ENCODE measurements at places on chromosomes 6 and 20.

GRCh38 chr6:149330133-149330532 is 12.6 kb downstream of the TAB2 start:
- no peak for DNase-seq

- DNase-seq = no peak
These were observed 113.1 kb downstream of the JAG1 start for GRCh38 chr20:10560686-10561085.

GRCh38 chr6:36319436-36319762 is 17.3 kb downstream of the BNIP5 start:
- no peak for DNase-seq

GRCh38 chr6:18078866-18079265 is 43.6 kb downstream of the NHLRC1 start:
- no peak for DNase-seq

DNA sequence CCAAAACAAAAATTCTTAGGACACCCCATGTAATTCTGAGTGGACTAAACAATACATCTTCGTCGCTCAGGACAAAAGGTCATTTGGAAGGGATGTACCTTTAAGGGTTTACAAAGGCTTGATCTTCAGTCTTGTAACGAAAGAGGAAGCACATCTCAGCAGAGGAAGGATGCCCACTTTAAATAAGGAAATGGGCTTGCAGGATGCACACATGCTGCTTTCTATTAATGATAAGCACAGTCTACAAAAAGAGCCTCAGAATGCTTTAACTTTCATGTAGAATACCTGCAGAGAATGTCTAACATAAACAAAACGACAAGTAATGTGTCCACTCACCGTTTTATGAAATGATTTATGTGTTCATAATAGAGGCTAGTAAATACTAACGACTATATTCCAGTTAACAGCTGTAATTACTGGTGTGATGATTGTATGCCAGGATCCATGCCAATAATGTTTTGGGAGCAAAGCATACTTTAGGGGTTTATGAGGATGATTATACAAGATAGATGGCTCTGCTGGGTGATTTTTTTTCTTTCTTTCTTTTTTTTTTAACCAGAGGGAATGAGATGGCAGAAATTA is 216.9 kb downstream of the GMDS start:
- DNase-seq = peak; percentile 23

DNA sequence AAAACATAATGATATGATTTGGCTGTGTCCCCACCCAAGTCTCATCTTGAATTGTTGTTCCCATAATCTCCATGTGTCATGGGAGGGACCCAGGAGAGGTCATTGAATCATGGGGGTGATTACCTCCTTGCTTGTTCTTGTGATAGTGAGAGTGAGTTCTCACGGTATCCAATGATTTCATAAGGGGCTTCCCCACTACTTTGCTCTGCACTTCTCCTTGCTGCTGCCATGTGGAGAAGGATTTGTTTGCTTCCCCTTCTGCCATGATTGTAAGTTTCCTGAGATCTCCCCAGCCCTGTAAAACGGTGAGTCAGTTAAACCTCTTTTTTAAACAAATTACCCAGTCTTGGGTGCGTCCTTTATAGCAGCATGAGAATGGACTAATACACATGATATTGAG is 156.8 kb upstream of the PLCB4 start:
- DNase-seq = no peak

GRCh38 chr20:15236812-15237211 is 899.4 kb upstream of the FLRT3 start:
- peak; percentile 31 for DNase-seq

GRCh38 chr6:38234934-38235682 is 404.6 kb downstream of the BTBD9 start:
- DNase-seq = no peak

DNA sequence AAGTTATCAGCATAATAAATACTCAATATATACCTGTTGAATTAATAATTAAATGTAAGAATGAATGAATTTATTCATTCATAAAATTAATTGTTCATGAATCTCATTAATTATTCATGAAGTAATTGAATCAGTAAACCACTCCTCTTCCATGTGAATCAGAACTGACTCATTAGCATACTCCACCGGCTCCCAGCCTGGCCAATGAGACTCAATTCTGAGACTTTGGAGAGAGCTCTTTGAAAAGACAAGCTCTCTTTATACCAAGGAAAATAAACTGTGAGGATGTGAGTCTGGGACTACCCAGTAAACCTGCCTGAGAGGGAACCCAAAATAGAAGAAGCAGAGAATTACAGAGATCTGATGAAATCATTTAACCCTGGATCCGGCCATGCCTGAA is 8.4 kb upstream of the SLC2A10 start:
- DNase-seq = no peak

GRCh38 chr6:150767571-150768018 is 97.9 kb upstream of the MTHFD1L start:
- peak; percentile 76 for DNase-seq

GRCh38 chr6:111552958-111553357 is 52.7 kb downstream of the TRAF3IP2 start:
- no peak for DNase-seq

DNA sequence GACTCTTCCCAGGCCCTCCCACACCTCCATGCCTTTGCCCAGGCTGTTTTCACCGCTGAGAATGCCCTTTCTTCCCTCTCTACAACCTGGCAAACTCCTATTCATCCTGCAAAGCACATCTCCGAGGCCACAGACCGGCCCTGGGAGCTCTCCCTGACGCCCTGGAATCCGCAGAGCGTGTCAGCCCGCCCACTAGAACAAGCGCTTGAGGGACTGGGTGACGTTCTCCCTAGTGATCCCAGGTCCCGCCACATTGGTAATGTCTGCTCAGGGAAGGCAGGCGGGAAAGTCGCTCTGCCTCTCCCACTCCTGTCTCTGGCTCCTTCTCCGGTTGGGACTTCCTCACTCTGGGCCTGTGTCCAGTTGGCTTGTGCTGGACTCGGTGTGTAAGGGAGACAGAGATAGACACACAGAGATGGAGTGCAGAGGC is 61.6 kb downstream of the SRC start:
- DNase-seq = peak; percentile 74

GRCh38 chr6:157268396-157268795 is 54.9 kb downstream of the TMEM242 start:
- no peak for DNase-seq

GRCh38 chr6:32140420-32141046 is 10.4 kb upstream of the FKBPL start:
- DNase-seq = no peak

GRCh38 chr6:124430740-124431318 is 531.4 kb upstream of the RNF217 start:
- DNase-seq = no peak

DNA sequence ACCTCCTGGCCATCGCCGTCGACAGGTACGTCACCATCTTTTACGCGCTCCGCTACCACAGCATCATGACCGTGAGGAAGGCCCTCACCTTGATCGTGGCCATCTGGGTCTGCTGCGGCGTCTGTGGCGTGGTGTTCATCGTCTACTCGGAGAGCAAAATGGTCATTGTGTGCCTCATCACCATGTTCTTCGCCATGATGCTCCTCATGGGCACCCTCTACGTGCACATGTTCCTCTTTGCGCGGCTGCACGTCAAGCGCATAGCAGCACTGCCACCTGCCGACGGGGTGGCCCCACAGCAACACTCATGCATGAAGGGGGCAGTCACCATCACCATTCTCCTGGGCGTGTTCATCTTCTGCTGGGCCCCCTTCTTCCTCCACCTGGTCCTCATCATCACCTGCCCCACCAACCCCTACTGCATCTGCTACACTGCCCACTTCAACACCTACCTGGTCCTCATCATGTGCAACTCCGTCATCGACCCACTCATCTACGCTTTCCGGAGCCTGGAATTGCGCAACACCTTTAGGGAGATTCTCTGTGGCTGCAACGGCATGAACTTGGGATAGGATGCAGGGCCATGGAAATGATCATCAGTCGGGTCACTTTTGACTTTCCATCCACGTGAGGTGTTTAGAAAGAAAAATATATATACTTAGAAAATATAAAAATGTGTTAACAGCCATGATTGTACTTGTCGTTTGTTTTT is 868 bp downstream of the MC3R start:
- DNase-seq = peak; percentile 31

GRCh38 chr6:137259349-137259748 is 40.2 kb upstream of the IFNGR1 start:
- no peak for DNase-seq

DNA sequence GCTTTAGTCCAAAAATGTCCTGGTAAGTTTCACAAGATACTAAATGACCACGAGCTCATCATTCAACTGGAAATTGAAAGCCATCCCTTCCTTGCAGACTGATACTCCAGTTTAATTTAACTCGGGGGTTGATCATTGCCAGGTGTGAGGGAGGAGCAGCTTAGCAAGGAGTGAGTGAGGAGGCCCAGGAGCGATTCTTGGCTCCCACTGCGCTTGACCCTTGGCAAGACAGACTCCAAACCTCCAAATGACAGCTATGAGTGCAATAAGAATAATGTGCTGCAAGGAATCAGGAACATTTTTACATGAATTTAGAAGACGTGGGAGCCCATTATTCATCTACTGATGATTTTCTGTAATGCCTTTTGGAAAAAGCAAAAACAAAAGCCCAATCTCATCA is 64.9 kb downstream of the LAMA4 start:
- peak; percentile 26 for DNase-seq

DNA sequence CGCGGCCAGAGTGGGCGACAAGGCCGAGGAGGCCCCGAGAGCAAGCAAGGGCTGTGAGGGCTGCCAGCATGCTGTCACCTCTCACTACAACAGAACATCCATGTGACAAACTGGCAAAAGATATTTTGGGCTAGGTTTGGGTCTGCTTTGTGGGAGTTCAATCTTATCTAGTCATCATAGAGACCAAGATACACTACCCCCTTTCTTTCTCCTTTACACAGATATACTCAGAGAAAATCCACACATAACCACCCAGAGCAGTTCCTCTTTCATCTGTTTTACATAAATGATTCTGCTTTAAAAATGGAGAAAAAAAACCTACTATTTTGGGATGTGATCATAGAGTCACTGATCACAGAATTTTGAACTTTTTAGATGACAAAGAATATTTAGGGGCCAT is 16.8 kb downstream of the SOX4 start:
- DNase-seq = no peak

All from lung (tissue), 17 donors.